CD4-positive, alpha-beta T cell treated with Interleukin-17A for 4 hours (primary cell): ENCODE measurements at places on chromosomes 12 and 14.

DNA sequence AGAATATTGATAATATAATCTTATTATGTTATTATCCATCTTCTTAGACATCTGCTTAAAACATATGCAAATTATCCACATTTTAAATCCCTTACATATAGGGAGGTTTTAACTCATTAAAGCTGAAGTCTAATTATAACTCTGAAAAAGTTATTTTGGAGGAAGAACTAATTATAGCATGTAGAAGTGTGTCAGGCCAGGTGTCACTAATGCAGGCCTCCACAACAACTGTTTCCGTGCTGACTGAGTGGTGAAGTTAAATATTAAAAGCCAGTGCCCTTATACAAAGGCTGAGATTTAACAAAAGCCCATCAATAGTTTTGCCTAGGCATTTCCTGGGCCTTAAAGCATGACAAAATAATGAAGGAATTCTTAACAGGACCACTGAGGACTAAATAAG lies 157.4 kb downstream of the LRRK2 start:
- no peak for DNase-seq

DNA sequence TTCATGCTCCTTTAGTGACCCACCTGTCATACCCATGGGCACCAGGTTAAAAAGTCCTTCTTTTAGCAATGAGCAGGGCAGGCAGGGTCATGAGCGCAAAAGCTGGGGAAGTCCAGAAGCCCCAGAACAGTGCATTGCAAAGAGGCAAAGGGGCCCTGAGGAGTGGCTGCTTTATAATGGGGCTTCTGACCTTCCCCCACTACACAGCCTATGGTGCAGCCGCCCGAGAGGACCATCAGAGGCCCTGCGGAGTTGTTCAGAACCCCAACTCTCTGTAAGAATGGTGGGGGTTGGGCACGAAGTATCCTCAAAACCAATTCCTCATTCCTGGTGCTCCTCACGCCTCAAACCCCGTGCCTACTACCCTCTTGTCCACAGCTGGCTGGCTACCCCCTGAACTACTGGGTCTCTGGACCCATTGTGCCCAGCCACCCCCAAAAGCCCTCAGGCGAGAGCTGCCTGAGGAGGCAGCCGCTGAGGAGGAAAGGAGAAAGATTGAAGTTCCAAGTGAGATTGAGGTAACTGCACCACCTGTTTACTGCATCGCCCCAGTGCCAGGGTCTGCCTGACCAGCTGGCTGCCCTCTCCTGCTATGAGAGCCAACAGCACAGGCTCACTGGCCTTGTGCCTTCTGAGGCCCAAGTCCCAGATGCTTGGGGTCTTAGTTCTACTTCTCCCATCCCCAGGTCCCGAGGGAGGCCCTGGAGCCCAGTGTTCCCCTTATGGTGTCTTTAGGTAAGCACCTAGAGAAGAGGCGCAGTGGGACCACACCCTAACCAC lies 6.7 kb downstream of the REC8 start:
- no peak for DNase-seq

DNA sequence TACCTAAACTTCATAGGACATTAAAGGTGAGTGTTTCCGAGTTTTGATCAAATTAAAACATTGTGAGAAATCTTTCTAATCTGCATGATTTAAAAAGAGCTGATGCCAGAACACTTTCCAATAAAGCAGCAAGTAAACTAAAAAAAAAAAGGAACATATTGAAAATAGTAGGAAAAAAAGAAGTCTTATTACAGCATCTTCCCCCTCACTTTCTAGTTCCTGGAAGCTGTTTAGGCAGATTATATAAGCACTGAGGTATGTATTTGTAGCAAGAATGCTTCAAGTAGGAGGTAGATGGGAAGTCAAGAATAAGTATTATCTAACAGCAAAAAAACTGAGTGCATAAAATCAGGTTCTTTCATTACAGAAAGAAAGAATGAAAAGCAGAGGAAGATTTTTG lies 45.8 kb downstream of the ERO1A start:
- no peak for DNase-seq

DNA sequence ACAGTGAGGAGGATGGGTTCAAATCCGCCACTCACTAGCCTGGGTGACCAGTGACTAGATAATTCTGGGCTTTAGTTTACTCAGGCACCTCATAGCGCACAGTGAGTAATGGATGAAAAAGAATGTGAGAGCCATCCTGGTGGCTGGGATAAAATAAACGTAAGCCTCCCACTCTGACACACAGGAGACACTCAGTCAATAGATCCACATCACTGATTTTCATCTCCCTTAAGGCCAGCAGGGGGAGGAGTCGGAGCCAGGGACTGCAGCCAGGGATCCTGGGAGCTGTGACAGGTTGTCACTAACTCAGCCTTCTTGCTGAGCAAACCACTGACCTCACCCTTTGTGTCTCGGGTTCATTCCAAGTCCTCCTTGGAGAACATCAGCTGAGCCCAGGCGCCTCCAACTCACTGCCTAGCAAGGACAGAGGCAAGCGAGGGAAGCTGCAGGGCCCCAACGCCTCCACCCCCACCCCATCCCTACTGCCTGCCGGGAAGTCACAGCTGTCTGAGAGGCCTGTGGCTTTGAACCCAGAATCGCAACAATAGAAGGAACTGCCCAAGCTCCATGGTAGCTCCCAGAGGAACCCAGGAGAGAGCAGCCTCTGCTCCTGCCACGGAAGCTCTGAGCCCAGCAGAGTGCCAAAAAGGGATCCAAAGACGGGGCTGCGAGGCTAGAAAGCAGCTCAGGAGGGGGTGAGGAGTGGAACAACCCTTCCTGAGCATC lies 30.7 kb downstream of the PXN start:
- DNase-seq = no peak

- no peak for DNase-seq
Measured at GRCh38 chr12:42978708-42979107, 389.2 kb upstream of the PRICKLE1 start.
